ENCODE measurements at places on chromosomes 12 and 14. TPM values are rescaled to one million over a fixed set of nuclear protein-coding genes. Genes with fewer than 3 reads are reported as not detected.
A peak's percentile ranks its signal among the peaks of the same experiment; 100 is the strongest.

- H3K27me3 ChIP-seq = no peaks in the 10 kb centered on the region
- no peak overlapping the region for H3K27ac ChIP-seq
- H3K36me3 ChIP-seq = no peaks in the 10 kb centered on the region
Measured at GRCh38 chr14:68571928-68572525, 220.8 kb downstream of the ZFP36L1 start.

- peak; percentile 21 for DNase-seq
- peaks cover 3% of the 10 kb centered on the region for H3K27me3 ChIP-seq
- no peak overlapping the region for H3K4me3 ChIP-seq
- no peaks in the 10 kb centered on the region for H3K36me3 ChIP-seq
- H3K27ac ChIP-seq = no peak overlapping the region
- H3K4me1 ChIP-seq = no peaks in the 10 kb centered on the region
Measured at GRCh38 chr12:102702447-102703114, 214.5 kb downstream of the PAH start.

GRCh38 chr14:57392830-57393229, 2.4 kb downstream of the NAA30 start:
- no peak for DNase-seq
- peak overlapping the region; percentile 34 for H3K27ac ChIP-seq
- peaks cover 46% of the 10 kb centered on the region for H3K36me3 ChIP-seq
- H3K27me3 ChIP-seq = no peaks in the 10 kb centered on the region

The APOF gene
- not detected for total RNA-seq

The NFE2 gene
- not detected for total RNA-seq

The RPGRIP1 gene
- not detected for total RNA-seq

- no peak for DNase-seq
- peaks cover 12% of the 10 kb centered on the region for H3K4me1 ChIP-seq
- no peak overlapping the region for H3K4me3 ChIP-seq
Measured at GRCh38 chr12:26572137-26572536, 260.9 kb downstream of the ITPR2 start.

- H3K27me3 ChIP-seq = peaks cover 21% of the 10 kb centered on the region
- no peaks in the 10 kb centered on the region for H3K4me1 ChIP-seq
- DNase-seq = no peak
- H3K36me3 ChIP-seq = no peaks in the 10 kb centered on the region
- no peak overlapping the region for H3K27ac ChIP-seq
Measured at GRCh38 chr12:2083008-2083407, 30.2 kb downstream of the CACNA1C start.

GRCh38 chr14:23483236-23483854, 13.8 kb downstream of the NGDN start:
- peaks cover 1% of the 10 kb centered on the region for H3K4me1 ChIP-seq
- peaks cover 2% of the 10 kb centered on the region for H3K36me3 ChIP-seq
- no peak overlapping the region for H3K27ac ChIP-seq
- H3K4me3 ChIP-seq = no peak overlapping the region
- no peak for DNase-seq

The KRT77 gene
- total RNA-seq = not detected

DNA sequence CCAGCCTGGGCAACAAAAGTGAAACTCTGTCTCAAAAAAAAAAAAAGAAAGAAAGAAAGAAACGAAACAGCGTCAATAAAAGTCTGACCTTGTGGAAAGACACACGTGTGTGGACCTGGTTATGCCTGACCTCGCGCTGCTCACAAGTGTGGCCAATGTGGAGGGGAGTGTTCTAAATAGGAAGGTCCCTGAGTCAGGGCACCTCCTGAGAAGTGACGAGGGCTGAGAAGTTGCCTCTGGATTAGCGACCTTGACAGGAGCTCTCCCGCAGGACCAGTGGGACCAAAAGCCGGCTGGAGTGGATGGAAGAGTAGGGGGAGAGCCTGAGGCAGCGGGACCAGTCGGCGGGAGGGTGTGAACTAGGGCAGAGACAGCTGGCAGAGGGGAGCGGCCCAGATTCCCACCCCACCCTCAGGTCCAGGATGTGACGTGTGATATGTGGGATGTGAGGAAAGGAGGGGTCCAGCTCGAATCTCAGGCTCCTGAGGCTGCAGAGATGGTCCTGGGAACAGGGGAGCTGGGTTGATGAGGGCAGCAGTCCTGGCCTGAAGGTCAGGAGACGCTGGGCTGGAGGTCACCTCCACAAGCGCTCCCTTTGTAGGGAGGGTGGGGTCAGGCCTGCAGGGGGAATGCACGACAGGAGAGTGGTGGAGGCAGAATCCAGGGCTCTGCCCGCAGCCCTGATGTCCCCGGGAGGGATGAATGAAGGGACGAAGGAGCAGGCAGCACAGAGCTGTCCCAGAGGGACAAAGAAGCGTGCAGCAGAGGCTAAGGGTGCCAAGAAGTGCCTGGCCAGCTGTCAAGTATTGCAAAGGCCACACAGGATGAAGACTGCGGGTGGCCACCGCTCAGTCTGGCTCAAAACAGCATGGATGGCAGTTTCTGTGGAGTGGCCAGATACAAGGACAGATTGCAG, 24.8 kb upstream of the GPR68 start:
- H3K36me3 ChIP-seq = peaks cover 43% of the 10 kb centered on the region
- no peak overlapping the region for H3K4me3 ChIP-seq
- H3K27me3 ChIP-seq = no peaks in the 10 kb centered on the region
- H3K4me1 ChIP-seq = peaks cover 21% of the 10 kb centered on the region
- DNase-seq = no peak
- peak overlapping the region; percentile 61 for H3K27ac ChIP-seq

GRCh38 chr14:59126714-59127436, 61.6 kb upstream of the DAAM1 start:
- peaks cover 24% of the 10 kb centered on the region for H3K27me3 ChIP-seq
- no peak for DNase-seq
- H3K4me1 ChIP-seq = no peaks in the 10 kb centered on the region
- no peak overlapping the region for H3K4me3 ChIP-seq
- no peaks in the 10 kb centered on the region for H3K36me3 ChIP-seq

- H3K27me3 ChIP-seq = no peaks in the 10 kb centered on the region
- no peak for DNase-seq
- H3K27ac ChIP-seq = no peak overlapping the region
- no peak overlapping the region for H3K4me3 ChIP-seq
Measured at GRCh38 chr14:63993992-63994391, 141.2 kb downstream of the SYNE2 start.

- peaks cover 47% of the 10 kb centered on the region for H3K4me1 ChIP-seq
- H3K36me3 ChIP-seq = peaks cover 7% of the 10 kb centered on the region
- peak; percentile 33 for DNase-seq
- no peaks in the 10 kb centered on the region for H3K27me3 ChIP-seq
Measured at GRCh38 chr12:28253161-28253641, 62.9 kb downstream of the CCDC91 start.

DNA sequence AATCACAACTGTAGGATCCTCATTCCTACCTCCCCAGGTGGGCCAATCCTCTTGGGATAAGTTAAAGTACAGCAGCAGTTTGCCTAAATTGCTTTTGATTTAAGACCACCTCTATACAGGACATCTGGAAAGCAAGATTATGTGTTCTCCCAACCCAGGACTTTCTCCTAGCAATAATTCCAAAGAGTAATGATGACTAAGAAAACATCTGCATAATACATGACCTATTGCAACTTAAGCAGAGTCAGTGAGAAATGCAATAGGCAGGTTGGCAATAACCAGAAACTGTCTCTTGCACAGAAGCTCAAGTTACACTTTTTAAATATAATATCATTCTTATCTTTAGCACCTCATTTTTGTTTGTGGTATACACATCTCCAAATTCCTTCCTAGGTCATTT, 275.4 kb downstream of the TRHDE start:
- H3K27ac ChIP-seq = no peak overlapping the region
- H3K27me3 ChIP-seq = no peaks in the 10 kb centered on the region
- no peaks in the 10 kb centered on the region for H3K36me3 ChIP-seq
- no peak for DNase-seq

The ESPL1 gene
- total RNA-seq = 90.2 TPM

The NFKBIA gene
- total RNA-seq = 102 TPM

The CCDC177 gene
- not detected for total RNA-seq

GRCh38 chr14:96917442-96917963, 120.3 kb downstream of the VRK1 start:
- peaks cover 3% of the 10 kb centered on the region for H3K36me3 ChIP-seq
- DNase-seq = no peak
- H3K4me3 ChIP-seq = no peak overlapping the region

GRCh38 chr12:122860040-122860853, 25.0 kb downstream of the HIP1R start:
- H3K4me1 ChIP-seq = no peaks in the 10 kb centered on the region
- DNase-seq = peak; percentile 84
- no peak overlapping the region for H3K27ac ChIP-seq
- no peaks in the 10 kb centered on the region for H3K27me3 ChIP-seq
- no peak overlapping the region for H3K4me3 ChIP-seq
- peaks cover 10% of the 10 kb centered on the region for H3K36me3 ChIP-seq

DNA sequence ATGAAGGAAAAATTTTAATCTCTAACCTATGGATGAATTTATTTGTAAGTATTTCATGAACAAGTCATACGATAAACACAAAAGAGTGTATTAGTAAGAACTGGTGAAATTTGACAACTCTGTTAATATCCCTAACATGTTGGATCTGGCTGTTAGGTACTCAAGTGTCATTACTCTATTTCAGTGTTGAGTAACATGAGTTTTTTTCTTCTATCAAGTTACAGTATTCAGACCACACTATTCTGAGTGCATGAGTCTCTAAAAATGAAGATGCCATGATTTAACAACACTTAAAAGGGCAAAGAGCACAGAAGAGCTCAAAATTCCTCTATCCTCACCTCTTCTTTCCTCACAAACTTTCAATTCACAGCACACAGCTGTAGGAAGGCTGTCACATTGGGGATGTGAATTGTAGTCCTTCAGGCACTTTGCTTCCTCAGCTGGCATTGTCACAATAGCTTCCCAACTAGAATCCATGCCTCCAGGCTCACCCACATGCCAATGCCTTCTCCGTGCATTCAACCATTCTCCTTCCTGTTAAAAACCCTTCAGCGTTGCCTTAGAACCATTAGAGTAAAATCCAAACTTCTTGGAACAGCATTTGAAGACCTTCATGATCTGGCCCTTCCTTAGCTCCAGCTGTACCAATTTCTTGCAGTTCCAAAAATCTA, 73.7 kb upstream of the DBX2 start:
- DNase-seq = no peak
- H3K36me3 ChIP-seq = no peaks in the 10 kb centered on the region
- peaks cover 12% of the 10 kb centered on the region for H3K27me3 ChIP-seq
- no peak overlapping the region for H3K4me3 ChIP-seq
- no peaks in the 10 kb centered on the region for H3K4me1 ChIP-seq

DNA sequence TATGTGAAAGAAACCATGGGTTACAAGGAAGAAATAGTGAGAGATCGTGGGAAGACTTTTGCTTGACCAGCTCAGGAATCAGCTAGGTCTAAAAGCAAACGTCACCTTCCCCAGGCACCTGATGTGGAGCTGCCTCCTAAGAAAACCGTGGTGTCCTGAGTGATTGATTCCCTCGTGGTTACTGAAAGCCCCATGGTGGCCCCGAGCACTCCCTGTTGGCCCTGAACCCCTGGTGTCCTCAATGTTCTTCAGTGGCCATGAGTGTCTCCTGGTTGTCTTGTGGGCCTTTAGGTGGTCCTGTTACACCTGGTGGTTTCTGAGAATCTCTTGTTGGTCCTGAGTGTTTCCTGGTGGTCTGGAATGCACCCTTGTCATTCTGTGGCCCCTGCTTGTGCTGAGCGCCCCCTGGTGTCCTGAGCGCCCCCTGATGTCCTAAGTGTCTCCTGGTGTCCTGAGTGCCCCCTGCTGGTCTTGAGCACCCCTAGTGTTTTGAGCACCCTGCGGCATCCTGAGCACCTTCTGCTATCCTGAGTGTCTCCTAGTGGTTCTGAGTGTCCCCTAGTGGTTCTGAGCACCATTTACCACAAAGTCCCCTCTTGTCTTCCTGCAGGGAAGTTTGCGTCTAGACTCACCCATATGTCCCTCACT, 518.7 kb downstream of the TMEM121 start:
- peaks cover 3% of the 10 kb centered on the region for H3K4me1 ChIP-seq
- H3K27me3 ChIP-seq = peaks cover 37% of the 10 kb centered on the region
- DNase-seq = peak; percentile 83
- H3K36me3 ChIP-seq = no peaks in the 10 kb centered on the region
- H3K27ac ChIP-seq = no peak overlapping the region

- H3K36me3 ChIP-seq = no peaks in the 10 kb centered on the region
- no peak for DNase-seq
- H3K4me1 ChIP-seq = no peaks in the 10 kb centered on the region
- H3K27ac ChIP-seq = no peak overlapping the region
- H3K27me3 ChIP-seq = no peaks in the 10 kb centered on the region
Measured at GRCh38 chr14:33916663-33917565, 34.0 kb downstream of the EGLN3 start.

The CLEC2A gene
- total RNA-seq = not detected

The NPFF gene
- total RNA-seq = not detected

DNA sequence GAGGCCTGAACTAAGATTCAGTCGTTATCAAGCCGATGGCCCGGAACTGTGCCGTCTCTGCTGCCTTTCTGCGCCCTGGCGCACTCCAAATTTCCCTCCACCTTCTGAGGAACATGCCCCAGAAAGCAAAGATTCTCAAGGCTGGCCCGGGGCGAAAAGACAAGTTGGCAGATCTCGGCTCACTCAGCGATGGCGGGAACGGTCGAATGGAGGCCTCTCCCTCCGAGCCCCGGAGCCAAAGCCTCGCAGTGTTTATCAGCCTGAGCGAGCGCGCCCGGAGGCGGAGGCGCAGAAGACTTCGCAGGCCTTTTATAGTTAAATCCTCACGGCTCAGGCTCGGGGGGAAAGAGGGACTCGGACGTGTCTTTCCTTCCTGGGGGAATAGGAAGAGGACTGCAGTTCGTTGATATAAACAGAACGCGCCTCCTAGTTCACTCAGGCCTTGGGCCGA, 5.6 kb downstream of the TBX5 start:
- no peaks in the 10 kb centered on the region for H3K36me3 ChIP-seq
- H3K27ac ChIP-seq = no peak overlapping the region
- no peaks in the 10 kb centered on the region for H3K4me1 ChIP-seq
- no peak for DNase-seq
- peaks cover 83% of the 10 kb centered on the region for H3K27me3 ChIP-seq

The PLEKHG7 gene
- total RNA-seq = 0.05 TPM

The SLCO1B1 gene
- total RNA-seq = not detected

DNA sequence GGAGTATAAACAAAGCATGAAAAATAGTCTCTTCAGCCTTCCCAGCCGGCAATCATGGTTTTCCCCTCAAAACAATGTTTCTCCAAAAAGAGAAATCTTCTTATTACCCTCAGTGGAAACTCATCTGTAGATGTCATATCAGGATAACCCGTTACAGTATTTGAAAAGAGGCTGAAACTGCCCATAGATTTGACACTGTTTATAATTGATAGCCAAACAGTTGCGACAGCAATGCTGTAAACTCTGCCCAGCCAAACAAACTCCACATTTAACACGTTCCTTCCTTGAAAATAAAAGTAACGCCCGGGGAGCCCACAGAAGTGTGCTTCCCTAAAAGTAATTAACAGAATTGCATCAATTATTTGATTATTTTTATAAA, 201.3 kb upstream of the FOXN3 start:
- peaks cover 67% of the 10 kb centered on the region for H3K4me1 ChIP-seq

The NOVA1 gene
- total RNA-seq = not detected

- no peak overlapping the region for H3K27ac ChIP-seq
- H3K36me3 ChIP-seq = no peaks in the 10 kb centered on the region
- H3K27me3 ChIP-seq = no peaks in the 10 kb centered on the region
Measured at GRCh38 chr12:65419284-65420072, 141.0 kb downstream of the MSRB3 start.

- H3K27ac ChIP-seq = no peak overlapping the region
- H3K4me3 ChIP-seq = no peak overlapping the region
- no peaks in the 10 kb centered on the region for H3K4me1 ChIP-seq
- no peaks in the 10 kb centered on the region for H3K36me3 ChIP-seq
Measured at GRCh38 chr12:45601390-45601789, 128.1 kb upstream of the ARID2 start.
